NT2/D1 (cell line): ENCODE measurements at places on chromosomes 4 and X.

DNA sequence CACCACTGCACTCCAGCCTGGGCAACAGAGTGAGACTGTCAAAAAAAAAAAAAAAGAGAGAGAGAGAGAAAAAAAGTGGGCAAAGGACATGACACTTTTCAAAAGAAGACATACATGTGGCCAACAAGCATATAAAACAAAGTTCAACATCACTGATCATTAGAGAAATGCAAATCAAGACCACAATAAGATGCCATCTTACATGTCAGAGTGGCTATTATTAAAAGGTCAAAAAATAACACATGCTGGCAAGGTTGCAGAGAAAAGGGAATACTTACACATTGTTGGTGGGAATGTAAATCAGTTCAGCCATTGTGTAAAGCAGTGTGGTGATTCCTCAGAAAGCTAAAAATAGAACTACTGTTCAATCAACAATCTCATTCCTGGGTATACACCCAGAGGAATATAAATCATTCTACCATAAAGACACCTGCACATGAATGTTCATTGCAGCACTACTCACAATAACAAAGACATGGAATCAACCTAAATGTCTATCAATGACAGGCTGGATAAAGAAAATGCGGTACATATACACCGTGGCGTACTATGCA lies 94.9 kb upstream of the TRIM2 start:
- DNase-seq = no peak

DNA sequence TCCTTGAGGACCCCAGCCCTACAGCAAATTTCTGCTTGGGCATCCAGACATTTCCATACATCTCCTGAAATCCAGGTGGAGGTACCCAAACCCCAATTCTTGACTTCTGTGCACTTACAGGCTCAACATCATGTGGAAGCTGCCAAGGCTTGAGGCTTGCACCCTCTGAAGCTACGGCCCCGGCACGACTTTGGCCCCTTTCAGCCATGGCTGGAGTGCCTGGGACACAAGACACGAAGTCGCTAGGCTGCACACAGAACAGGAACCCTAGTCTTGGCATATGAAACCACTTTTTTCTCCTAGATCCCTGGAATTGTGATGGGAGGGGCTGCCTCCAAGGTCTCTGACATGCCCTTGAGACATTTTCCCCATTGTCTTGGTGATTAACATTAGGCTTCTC lies 1417.7 kb downstream of the ARAP2 start:
- no peak for DNase-seq

DNA sequence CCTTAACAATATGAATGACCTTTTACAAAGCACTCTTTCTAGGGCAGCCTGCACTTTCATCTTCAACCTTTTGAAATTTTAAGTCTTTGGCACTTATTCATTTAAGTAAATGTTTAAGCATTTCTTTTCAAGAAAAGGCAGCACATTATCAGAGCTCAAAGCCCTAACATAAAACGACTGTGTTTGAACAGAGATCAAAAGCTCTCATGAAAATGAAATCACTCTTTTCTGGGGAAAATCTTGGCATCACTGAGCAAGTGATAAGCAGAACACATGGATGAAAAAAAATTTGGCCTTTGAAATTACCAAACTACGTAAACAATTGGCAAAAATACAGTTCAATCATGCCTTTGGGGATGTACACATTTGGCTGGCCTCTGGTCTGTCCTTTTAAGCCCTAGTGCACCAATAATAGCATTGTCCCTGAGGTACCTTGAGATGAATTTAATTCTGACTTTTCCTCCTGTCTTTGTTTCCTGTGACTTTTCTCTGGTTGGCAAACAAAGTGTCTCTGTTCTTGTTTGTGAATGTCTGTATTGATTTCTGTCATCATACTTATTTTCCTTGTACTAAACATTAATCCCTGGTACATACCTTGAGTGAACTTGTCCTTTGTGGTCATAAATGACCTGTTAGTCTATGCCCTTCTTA lies 12.9 kb upstream of the ODAM start:
- no peak for DNase-seq

- no peak for DNase-seq
These were observed 23.4 kb downstream of the SMS start for GRCh38 chrX:21963731-21964405.

DNA sequence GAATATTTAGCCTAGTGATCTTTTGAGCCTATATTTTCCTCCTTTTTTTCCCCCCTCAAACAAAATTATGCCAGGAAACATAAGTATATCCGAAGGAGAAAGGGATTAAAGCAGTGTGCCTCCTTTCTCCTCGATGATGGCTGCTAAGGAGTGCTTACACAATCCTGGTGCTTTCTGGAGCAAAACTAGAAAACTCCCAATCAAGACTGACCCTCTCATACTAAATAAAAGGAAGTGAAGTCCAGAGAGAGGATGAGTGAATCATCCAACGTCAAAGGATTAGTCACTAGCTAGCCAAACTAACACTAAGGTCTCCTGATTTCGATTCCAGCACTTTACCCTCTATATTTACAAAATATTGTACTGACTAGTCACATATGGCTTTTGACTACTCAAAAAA lies 146.8 kb downstream of the PPP3CA start:
- DNase-seq = no peak

GRCh38 chr4:74451214-74451661 lies 6.3 kb downstream of the AREG start:
- peak; percentile 36 for DNase-seq
